ENCODE measurements at places on chromosomes 2 and 18.

GRCh38 chr18:47735041-47735702, 195.3 kb downstream of the SMAD2 start:
- DNase-seq = no peak

DNA sequence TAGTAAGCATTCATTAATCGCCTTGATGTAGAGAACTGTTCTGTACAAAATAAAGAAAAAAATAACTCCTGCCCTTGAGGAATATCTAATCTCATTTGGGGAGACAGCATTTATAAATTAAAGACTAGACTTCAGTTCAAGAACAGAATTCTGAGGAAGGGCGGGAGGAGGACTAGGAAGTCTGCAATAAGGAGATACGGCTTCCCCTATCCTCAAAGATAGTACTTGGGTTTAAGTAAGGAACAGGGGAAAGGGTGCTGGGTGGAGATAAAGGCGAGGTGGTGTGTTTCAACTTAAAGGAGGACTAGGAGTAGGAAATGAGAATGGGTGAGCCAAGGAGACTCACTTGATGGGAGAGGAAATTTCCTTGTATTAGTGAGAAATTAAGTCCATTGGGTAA, 121.9 kb upstream of the MSTN start:
- no peak for DNase-seq

DNA sequence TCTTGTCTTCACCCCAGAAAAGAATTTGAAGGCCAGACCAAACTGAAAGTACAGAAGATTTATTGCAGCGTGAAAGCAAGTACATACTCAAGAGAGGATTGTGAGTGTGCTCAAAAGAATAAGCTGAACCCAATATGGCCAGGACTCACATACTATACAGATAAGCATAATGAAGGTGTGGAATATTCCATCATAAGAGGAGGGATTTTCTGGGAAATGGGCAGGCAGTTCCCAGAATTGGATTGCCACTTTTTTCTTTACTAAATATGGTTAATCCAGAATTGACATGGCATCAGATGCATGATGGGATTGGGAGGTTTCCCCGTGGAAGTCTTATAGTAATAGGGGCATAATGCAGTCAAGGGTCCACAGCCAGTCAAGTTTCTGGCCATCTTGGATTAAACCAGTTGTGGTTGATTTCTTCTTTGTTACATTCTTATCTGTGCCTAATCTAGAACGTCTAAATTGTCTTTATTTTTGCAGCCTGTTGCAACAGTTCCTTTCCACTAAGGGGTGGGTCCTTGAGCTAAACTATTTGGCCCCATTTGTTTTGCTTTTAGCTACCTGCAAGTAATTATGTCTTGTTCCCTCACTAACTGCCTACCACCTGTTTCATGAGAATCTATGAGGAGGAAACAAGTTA, 9.0 kb downstream of the SP140L start:
- no peak for DNase-seq

GRCh38 chr2:233152541-233152940, 92.4 kb downstream of the INPP5D start:
- DNase-seq = no peak

DNA sequence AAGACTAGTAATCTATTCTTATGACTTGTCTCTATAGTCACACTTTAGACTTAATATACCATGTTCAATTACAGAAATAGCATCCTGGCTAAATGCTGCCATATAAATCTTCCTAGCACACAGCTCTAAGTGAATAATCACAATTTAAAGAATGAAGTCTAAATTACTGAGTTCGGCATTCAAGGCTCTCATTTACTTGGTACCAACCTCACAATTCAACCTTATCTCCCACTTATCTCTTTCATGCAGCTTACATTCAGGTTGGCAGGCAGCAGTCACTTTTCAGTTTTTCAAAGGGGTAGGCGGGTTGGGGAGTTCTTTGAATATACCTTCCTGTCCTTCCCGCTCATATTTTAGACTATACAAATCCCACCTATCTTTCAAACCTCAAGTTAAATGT, 1.5 kb downstream of the MMADHC start:
- no peak for DNase-seq

GRCh38 chr2:202037086-202037485, 3.4 kb downstream of the FZD7 start:
- DNase-seq = no peak

DNA sequence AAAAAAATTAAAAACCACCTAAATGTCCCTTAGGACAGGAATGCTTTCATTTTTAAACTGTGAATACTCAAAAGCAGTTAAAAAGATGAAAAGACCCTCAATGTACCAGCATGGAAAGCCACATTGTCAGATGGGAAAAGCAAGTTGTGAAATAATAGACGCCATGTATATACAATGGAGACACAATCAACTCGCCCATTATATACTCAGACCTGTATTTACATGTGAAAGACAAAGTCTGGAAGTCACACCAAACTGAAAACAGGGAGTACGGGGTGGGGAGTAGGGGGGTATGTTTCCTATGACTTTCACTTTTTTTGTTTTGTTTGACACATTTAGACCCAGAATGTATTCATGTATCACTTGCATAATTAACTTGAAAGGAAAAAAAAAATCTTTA, 75.6 kb downstream of the CELF4 start:
- no peak for DNase-seq

- no peak for DNase-seq
Measured at GRCh38 chr18:22182884-22183697, 13.7 kb downstream of the GATA6 start.

All from HT1080 (cell line).